ENCODE measurements at places on chromosomes 1 and 21. TPM values are rescaled to one million over a fixed set of nuclear protein-coding genes. Genes with fewer than 3 reads are reported as not detected.

DNA sequence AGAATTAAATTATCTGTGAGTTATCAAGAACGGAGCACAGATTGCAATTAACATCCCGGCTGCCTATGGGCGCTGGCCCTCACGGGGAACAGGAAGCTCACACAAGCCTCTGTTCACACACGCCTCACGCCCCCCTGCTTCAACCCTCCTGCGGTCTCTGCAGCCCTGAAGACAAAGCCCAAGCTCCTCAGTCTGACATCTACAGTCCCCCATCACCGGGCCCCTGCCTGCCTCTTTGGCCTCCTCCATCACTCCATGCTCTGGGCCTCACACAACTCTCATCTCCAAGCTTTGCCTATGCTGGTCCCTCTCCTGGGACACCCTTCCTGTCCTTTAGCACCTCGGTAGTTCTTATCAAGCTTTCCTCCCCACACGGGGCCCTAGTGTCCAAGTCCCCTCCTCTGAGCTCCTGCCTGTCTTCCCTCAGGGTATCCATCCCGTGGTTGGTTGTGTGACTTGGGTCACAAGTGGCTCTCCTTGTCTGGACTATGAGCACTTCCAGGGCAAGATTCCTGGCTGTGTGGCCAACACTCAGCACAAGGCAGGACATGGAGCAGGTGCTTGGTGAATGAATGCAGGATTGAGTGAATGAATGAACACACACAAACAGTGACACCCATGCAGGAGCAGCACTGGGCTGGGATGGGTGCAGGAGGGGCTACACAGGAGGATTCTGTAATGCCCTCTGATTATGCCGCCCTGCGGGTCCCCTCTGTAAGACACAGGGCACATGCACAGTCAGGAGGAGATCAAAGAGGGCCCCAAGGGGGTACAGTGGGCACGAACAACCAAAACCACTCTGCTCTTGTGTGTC lies 116.1 kb downstream of the DMRTB1 start:
- no peaks in the 10 kb centered on the region for H3K4me1 ChIP-seq
- no peaks in the 10 kb centered on the region for H3K27me3 ChIP-seq
- no peak overlapping the region for H3K4me3 ChIP-seq

- no peak overlapping the region for H3K4me3 ChIP-seq
- no peaks in the 10 kb centered on the region for H3K27me3 ChIP-seq
- no peaks in the 10 kb centered on the region for H3K36me3 ChIP-seq
- no peak for DNase-seq
- peaks cover 32% of the 10 kb centered on the region for H3K4me1 ChIP-seq
- no peak overlapping the region for H3K27ac ChIP-seq
Measured at GRCh38 chr21:31720330-31720729, 11.6 kb downstream of the SCAF4 start.

DNA sequence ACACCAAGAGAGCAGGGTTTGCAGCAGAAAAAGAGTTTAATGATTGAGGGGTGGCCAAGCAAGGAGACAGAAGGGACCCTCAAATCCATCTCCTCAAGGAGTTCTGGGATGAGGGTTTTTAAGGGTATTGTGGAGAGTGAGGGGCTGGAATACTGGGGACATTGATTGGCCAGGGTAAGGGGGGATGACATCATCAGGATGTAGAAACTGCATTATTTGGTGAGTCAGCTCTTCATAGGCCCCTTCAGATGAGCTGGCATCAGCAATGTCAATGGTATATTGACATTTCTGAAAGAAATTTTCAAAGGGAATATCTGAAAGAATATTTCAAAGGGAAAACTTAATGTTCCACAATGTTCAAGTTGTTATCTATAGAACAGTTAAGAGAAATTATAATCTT lies 168.1 kb upstream of the SNX7 start:
- no peaks in the 10 kb centered on the region for H3K36me3 ChIP-seq
- no peak overlapping the region for H3K4me3 ChIP-seq
- H3K27me3 ChIP-seq: no peaks in the 10 kb centered on the region

- H3K4me1 ChIP-seq: no peaks in the 10 kb centered on the region
- no peaks in the 10 kb centered on the region for H3K36me3 ChIP-seq
- H3K4me3 ChIP-seq: no peak overlapping the region
- H3K27ac ChIP-seq: no peak overlapping the region
Measured at GRCh38 chr1:163747261-163747660, 425.5 kb downstream of the NUF2 start.

- no peak overlapping the region for H3K4me3 ChIP-seq
- H3K27me3 ChIP-seq: no peaks in the 10 kb centered on the region
- H3K36me3 ChIP-seq: no peaks in the 10 kb centered on the region
- H3K27ac ChIP-seq: no peak overlapping the region
Measured at GRCh38 chr1:99277066-99277465, 12.8 kb downstream of the PLPPR4 start.

DNA sequence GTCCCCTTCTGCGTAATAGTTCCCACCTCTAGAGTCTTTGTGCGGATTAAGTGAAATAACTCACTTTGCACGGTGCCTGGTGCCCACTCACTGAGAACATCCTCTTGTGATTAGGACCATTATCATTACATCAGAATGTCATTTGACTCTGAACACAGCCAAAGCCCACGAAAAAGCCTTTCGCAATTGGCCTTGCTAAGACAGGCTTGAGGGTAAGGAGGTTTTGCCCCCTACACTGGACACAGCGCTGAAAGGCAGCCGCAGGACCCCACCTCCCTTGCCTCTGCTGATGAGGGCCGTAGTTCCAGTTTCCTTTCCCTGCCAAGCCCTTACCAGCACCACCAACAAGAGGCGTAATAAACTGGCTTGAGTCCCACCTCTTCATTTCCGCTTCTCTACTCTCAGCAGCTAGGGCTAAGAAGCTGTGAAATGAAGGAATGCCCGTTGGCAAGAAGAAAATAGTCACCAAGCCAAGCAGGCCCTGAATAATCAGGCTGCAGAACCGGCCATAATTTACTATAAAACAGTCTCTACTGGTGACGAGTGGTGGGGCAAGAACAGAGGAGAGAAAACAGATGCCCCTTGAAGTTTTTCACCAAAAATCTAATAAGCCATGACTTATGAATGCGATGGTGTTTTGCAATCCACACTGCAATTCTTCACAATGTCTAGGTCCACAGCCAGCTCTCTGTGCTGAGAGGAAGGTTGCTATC lies 53.1 kb downstream of the SH3GLB1 start:
- H3K4me3 ChIP-seq: peak overlapping the region; percentile 18
- H3K36me3 ChIP-seq: no peaks in the 10 kb centered on the region
- DNase-seq: no peak
- no peaks in the 10 kb centered on the region for H3K27me3 ChIP-seq

DNA sequence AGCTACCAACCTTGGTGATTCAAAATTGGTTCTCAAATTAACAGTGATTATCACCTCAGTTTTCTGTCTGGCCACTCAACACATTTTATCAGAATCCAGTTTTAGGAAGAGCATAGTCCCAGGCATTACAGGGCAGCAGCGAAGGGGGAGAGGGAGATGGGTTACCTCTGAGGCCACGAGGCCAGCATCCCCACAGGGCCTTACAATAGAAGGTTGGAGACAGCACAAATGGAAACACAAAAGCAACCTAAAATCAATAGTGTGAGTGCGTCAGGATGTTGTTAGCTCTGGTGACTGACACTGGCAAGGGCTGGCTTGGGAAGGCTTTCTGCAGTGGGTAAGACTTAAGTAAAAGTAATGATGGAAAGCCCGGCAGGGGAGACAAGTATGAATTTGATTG lies 79.5 kb downstream of the JAK1 start:
- H3K27me3 ChIP-seq: no peaks in the 10 kb centered on the region
- H3K4me1 ChIP-seq: peaks cover 42% of the 10 kb centered on the region
- H3K4me3 ChIP-seq: no peak overlapping the region
- peaks cover 18% of the 10 kb centered on the region for H3K36me3 ChIP-seq

DNA sequence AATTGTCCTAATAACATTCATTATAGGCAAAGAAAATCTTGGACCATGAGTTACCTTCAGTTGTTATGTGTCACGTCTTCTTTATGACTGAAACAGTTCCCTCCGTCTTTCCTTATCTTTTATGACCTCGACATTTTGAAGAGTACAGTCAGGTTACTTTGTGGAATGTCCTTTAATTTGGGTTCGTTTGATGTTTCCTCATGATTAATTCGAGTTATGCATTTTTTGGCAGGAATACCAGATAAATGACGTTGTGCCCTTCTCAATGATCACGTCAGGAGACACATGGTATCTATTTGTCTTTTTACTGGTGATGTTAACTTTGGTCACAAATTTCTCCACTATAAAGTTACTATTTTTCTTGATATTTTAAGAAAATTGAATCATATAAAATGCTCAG lies 17.3 kb upstream of the KLF17 start:
- no peaks in the 10 kb centered on the region for H3K36me3 ChIP-seq
- H3K4me3 ChIP-seq: no peak overlapping the region
- peaks cover 3% of the 10 kb centered on the region for H3K27me3 ChIP-seq

GRCh38 chr1:33220676-33221384 lies 35.5 kb upstream of the ZNF362 start:
- H3K27ac ChIP-seq: no peak overlapping the region
- no peak for DNase-seq
- no peaks in the 10 kb centered on the region for H3K27me3 ChIP-seq

- no peaks in the 10 kb centered on the region for H3K27me3 ChIP-seq
- H3K27ac ChIP-seq: no peak overlapping the region
- H3K4me1 ChIP-seq: no peaks in the 10 kb centered on the region
- H3K36me3 ChIP-seq: no peaks in the 10 kb centered on the region
- no peak for DNase-seq
Measured at GRCh38 chr21:41006636-41007035, 159.7 kb upstream of the DSCAM start.

- no peak overlapping the region for H3K27ac ChIP-seq
- H3K27me3 ChIP-seq: no peaks in the 10 kb centered on the region
- no peak overlapping the region for H3K4me3 ChIP-seq
- no peak for DNase-seq
- peaks cover 29% of the 10 kb centered on the region for H3K4me1 ChIP-seq
- no peaks in the 10 kb centered on the region for H3K36me3 ChIP-seq
Measured at GRCh38 chr1:41354956-41355355, 6.3 kb upstream of the FOXO6 start.

DNA sequence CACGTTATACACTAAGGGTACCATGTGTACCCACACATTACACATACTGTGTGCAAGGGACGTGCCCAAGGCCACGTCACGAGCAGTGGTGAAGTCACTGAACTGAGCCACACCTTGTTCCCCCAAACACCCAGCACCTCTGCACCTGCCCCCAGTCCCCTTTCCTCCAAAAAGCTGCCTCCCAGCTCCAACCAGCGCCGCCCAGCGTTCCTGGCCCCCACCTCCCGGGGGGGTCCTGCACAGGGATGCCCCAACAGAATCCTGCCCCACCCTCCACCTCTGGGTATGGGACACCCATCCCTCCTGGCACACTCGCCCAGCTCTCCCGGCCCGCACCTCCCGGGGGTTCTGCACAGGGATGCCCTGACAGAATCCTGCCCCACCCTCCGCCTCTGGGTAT lies 54.1 kb downstream of the CHD5 start:
- H3K4me3 ChIP-seq: no peak overlapping the region
- no peak for DNase-seq
- H3K27ac ChIP-seq: no peak overlapping the region
- peaks cover 2% of the 10 kb centered on the region for H3K4me1 ChIP-seq
- H3K36me3 ChIP-seq: no peaks in the 10 kb centered on the region

GRCh38 chr1:230173187-230173975 lies 106.3 kb downstream of the GALNT2 start:
- no peaks in the 10 kb centered on the region for H3K36me3 ChIP-seq
- H3K27ac ChIP-seq: no peak overlapping the region
- no peak for DNase-seq
- H3K4me3 ChIP-seq: no peak overlapping the region

DNA sequence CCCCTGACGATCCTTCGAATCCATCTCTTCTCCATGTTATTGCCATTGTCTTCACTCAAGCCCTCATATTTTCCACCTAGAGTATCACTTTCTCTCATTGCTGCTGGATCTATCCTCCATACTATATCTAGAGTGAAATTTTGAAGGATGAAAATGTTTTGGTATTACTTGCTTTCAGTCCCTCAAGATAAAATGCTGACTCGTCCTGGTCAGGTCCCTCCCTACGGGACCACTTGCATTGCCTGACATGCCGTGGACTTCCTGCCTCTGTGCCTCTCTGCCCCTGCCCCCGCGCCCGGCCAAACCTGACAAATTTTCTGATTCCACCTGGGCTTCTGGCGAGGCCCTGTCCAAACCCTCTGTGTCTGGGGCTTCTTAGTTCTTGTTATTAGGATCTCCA lies 23.6 kb downstream of the SPATA46 start:
- H3K27ac ChIP-seq: no peak overlapping the region
- DNase-seq: no peak
- no peaks in the 10 kb centered on the region for H3K4me1 ChIP-seq
- no peaks in the 10 kb centered on the region for H3K36me3 ChIP-seq

- H3K4me3 ChIP-seq: no peak overlapping the region
- no peak for DNase-seq
- peaks cover 8% of the 10 kb centered on the region for H3K36me3 ChIP-seq
- H3K27ac ChIP-seq: no peak overlapping the region
- H3K4me1 ChIP-seq: peaks cover 14% of the 10 kb centered on the region
Measured at GRCh38 chr1:17601643-17602382, 62.3 kb downstream of the ARHGEF10L start.

DNA sequence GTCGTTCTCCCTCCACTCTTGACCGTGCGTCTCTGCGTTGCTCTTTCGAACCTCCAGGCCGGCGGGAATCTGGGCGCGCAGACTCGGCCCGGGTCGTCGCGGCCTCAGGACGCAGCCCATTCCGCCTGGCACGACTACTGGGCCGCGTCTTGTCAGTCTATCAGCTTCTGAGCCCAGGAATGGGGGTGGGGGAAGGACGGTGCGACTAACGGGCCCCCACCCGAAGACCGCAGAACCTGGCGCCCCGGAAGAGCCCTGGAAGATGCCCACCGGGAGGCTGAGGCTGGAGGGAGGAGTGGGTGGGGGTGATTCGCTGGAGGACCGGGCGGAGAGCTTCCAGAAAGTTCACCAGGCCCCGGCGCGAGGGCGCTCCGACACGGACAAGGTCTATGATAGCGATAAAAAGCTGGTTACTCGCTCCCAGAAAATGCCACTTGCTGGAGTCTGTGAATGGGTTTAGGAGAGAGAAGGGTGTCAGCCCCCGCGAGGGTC lies 1.7 kb upstream of the DMRTA2 start:
- H3K4me1 ChIP-seq: peaks cover 15% of the 10 kb centered on the region
- H3K27ac ChIP-seq: no peak overlapping the region
- peak overlapping the region; percentile 55 for H3K4me3 ChIP-seq
- DNase-seq: no peak

- no peak overlapping the region for H3K27ac ChIP-seq
- no peak for DNase-seq
- H3K36me3 ChIP-seq: no peaks in the 10 kb centered on the region
- peaks cover 3% of the 10 kb centered on the region for H3K27me3 ChIP-seq
- peaks cover 8% of the 10 kb centered on the region for H3K4me1 ChIP-seq
Measured at GRCh38 chr1:40652979-40653378, 12.5 kb downstream of the RIMS3 start.

GRCh38 chr1:58764294-58764978 lies 19.4 kb downstream of the JUN start:
- H3K4me3 ChIP-seq: no peak overlapping the region
- no peaks in the 10 kb centered on the region for H3K36me3 ChIP-seq
- H3K27ac ChIP-seq: no peak overlapping the region
- H3K4me1 ChIP-seq: peaks cover 10% of the 10 kb centered on the region
- no peak for DNase-seq

SPRR1A gene
- total RNA-seq: not detected

SIK1 gene
- total RNA-seq: 10.8 TPM

FBLIM1 gene
- total RNA-seq: 2.9 TPM

GATAD2B gene
- 47.8 TPM for total RNA-seq

HFM1 gene
- total RNA-seq: 1.3 TPM

SYNC gene
- total RNA-seq: 52.6 TPM

SPRR2E gene
- not detected for total RNA-seq

HSD3B2 gene
- total RNA-seq: 5.4 TPM
